NCI-H1417 treated with DMSO at 0.1 percent for 48 hours (cell line): ENCODE measurements at places on chromosomes 7 and 10.

DNA sequence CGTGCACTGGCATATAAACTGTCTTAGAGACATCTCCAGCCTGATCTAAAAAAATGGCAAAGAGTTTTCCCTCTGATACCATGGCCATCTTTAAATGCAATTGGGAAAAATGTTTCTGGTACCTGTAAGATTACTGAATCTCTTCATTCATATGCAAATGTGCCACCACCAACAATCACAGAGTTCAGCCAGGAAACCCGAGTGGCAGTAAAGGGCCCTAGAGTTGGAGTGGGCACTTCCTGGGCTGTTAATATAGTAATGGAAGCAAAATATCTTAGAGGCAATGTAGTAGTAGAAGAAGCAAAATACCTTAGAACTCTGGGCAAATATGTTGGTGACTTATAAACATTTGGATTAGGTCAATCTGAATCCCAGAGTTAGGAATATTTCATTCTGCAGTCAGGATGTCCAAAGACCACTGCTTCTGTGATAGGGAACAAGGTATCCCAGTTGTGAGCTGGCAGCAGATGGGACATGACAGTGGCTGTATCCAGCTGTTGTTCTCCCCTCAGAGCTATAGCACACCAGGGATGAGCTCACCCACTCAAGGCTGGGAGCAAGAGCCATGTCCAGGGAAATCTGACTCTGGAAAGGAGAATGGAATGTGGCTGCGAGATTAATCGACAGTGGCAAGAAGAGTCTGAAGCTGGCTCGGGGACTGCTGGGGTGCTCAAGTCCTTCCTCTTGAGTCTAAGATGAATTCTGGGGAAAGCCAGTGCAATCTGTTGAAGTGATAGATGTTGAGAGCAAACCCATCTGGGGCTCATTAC, 332.1 kb downstream of the PHTF2 start:
- no peak for DNase-seq

- DNase-seq, result peak; percentile 46
These were observed 302.0 kb downstream of the TFEC start for GRCh38 chr7:115728518-115728917.

DNA sequence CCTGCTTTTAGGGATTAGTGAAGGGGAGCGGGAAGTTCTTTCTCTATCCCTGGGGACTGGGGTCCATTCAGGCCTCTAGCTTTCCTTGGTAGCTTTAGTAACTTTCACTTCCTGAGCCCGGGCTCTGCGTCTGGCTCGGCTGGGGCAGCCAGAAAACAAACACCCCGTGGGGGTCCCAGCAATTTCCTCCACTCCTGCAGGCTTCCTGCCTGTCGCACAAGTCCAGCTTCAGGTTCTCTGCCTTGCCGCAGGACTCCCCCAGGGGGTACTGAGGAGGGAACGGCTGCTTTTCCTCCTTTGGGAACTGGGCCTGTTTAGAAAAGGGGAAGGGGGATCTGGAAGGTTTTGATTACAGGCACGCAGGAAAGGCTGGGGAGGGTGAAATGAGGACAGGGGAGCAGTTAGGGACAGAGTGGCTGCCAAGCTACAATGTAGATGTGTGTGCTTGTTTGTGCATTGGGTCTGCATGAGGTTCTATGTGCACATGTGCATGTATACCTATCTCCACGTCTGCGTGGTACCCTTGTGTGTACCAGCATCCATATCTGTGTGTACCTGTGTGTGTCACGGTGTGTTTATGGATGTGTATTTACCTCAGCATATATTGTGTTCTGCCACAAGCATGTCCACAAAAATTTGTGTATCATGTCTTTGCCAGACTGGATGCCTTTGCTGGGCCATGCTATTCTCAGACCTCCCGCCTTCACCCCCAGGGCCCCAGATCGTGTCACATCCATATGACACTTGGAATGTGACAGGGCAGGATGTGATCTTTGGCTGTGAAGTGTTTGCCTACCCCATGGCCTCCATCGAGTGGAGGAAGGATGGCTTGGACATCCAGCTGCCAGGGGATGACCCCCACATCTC, 2.0 kb downstream of the KAZALD1 start:
- no peak for DNase-seq

DNA sequence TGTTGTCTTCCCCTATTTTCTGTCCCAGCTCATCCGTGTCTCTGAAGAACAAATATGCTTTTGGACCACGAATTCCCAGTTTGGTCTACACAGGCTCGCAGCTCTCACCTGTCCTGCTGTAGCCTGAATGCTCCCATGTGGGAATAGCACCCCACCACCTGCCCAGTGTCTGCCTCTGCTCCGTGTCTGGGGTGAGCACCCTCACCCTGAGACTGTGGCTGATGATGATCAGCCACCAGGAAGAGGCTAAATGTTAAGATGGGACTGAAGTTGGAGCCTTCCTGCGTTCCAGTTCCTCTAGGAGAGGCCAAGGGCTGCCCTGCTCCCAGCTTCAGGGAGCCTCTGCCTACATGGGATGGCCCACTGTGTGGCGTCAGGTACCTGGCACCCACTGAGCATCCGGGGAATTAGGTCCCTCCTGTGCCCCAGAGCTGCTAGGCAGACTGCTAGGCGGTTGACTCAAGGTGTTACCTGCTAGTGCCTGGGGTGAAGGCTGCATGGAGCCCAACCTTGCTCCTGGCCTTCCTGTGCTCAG, 3.7 kb downstream of the PGAM2 start:
- DNase-seq, result no peak

GRCh38 chr10:46298477-46299285, 11.9 kb downstream of the ANTXRL start:
- DNase-seq, result no peak

- no peak for DNase-seq
These were observed 64.4 kb upstream of the LEP start for GRCh38 chr7:128176696-128177095.

- DNase-seq, result no peak
These were observed 1.0 kb downstream of the ACSL5 start for GRCh38 chr10:112374724-112375541.

DNA sequence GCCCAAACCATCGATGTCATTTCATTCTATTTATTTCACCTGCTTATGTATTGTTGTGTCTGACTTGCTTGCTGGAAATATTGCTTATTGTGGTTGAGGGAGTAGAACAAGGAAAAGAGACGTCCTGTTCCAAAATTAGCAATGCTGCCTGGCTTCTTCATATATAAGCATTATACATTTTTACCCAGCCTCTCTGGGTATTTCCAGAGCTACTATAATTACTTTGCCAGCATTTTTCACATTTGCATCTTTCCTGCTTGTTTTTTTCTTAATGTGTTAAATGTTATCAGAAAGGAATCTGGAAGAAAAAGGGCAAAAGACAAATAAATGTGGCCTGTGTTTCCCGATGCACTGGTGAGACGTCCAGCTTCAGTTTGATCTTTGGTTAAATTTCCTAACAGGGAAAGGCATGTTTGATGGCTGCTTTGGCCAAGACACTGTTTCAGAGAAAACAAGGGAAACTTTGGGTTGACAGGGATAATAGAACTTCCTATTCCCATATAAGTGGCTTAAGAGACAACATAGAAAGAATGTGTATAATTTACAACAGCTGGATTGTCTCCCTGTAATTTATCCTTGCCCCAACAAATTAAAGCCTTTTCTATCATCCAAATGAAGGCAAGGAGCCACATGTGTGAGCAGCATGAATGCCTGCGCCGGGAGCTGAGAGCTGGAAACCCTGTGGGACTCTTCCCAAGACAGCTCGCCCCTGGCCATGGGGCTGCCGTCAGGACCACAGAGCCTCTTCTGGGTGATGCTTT, 671.1 kb upstream of the CELF2 start:
- DNase-seq, result no peak

GRCh38 chr7:91343420-91343960, 79.3 kb downstream of the FZD1 start:
- DNase-seq, result no peak

- DNase-seq, result no peak
These were observed 287.8 kb upstream of the IGFBP3 start for GRCh38 chr7:46208635-46209525.
